ENCODE measurements at places on chromosomes 12 and 14.

DNA sequence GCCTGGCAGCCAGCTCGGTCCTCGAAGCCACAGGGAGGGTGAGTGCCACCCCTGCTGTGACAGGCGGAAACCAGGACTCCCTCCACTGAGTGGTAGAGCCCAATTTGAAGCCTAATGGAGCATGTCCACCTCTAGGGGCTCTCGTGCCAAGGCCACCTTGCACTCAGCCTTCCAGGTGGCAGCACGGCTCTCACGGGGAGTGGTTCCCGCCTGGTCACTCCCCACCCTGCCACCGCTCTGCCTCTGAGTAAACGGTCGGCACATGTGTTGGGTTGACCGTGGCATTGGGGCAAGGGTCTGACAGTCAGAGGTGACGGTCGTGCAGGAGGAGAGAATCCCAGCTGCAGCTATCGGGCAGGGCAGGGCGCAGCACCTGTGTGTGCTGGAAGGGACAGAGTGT is 34.8 kb downstream of the IL31 start:
- no peak for DNase-seq

DNA sequence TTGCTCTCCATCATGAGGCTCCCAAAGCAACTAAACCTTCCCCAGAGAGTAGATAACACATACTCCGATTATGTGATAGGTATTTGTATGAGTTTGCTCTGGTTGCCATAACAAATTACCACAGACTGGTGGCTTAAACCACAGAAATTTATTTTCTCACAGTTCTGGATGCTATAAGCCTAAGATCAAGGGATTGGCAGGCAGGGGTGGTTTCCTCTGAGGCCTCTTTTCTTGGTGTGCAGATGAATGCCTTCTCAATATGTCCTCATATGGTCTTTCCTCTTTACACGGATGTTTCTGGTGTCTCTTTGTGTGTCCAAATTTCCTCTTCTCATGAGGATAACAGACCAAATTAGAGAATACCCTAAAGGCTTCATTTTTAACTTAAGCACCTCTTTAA is 285.8 kb upstream of the GRIP1 start:
- DNase-seq, result no peak

- no peak for DNase-seq
Measured at GRCh38 chr14:22143363-22143762, 445.7 kb downstream of the DAD1 start.

- DNase-seq, result no peak
Measured at GRCh38 chr14:81535396-81536164, 1.9 kb upstream of the SEL1L start.

GRCh38 chr12:31536672-31537071 is 54.3 kb downstream of the DENND5B start:
- no peak for DNase-seq

DNA sequence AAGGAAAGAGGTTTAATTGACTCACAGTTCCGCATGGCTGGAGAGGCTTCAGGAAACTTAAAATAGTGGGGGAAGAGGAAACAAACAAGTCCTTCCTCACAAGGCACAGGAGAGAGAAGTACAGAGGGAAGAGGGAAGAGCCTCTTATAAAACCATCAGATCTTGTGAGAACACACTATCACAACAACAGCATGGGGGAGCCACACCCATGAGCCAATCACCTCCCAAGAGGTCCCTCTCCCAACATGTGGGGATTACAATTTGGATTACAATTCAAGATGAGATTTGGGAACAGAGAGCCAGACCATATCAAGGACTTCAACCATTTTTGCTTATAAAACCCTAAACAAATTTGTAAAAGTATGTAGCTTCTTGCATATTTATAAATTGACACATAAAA is 45.8 kb downstream of the SLCO1C1 start:
- no peak for DNase-seq

DNA sequence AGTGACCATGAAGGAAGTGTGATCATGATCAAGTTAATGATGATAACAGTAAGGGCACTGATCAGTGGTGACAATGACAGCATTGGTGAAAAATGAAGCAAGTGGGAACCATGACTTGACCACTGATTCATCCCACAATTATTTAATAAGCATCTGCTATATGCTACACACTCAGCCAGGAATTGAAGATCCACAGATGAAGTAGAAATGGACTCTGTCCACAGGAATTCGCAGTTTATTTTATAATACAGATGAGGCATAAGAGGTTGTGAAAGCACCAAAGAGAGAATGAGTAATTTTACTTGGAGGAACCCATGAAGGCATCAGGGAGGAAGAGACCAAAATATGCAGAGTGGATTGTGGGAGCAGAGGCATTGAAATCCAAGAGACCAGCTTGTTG is 33.8 kb upstream of the SMUG1 start:
- DNase-seq, result no peak

DNA sequence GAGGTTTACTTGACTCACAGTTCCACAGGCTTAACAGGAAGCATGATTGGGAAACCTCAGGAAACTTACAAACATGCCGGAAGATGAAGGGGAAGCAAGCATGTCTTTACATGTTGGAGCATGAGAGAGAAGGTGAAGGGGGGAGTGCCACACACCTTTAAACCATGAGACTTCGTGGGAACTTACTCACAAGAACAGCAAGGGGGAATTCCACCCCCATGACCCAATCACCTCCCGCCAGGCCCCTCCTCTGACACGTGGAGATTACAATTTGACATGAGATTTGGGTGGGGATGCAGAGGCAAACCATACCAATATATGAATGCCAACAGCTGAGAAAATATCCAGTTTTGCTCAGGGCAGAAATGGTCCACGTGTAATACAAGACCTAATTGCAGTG is 518.6 kb downstream of the VRK1 start:
- no peak for DNase-seq

DNA sequence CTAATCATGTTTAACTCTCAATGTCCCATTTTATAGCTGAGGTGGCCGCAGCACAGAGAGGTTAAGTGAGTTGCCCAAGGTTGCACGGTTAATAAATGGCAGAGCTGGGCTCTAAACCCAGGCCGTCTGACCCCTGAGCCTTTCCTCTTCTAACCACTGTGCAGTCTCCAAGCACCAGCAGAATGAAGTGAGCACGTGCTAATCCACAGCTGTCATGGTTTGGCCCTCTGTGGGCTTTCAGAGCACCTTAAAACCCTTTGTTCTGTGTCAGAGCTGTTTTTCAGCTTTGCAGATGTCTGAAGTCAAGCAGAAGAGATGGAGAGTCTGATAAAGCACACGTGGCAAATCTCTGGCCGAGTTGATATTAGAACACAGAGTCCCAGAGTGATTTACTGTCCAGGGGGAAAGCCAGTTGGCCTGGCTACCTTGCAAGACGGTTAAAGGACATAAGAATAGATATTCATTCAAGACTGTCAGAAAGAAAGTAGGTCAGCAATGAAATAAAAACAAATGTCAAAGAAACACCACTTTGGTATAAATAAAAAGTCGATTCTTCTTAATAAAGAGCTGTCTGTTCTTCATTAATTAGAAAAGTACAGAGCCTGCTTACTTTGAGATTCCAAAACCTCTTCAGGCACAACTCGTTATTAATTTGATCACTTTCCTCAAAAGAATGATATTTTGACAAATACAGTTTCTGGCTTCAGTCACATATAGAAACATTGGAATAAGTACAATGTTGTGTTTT is 107.3 kb downstream of the CRADD start:
- peak; percentile 47 for DNase-seq

DNA sequence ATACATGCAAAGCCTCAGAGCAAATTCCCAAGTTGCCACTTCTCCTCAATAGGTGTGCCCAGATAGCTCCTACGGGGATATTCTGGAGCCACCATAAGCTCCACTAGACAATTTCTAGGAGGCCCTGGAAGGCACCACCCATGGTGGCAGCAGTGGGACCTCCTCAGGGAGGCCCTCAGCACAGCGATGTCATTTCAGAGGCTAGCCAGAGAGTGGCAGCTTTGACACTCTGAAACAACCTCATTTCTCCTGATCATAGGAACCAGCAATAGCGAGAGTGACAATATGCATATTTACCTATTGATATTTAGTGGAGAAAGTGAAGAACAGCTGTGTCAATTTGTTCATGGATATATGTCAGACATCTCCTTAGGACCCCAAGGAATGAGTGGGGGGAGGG is 612.3 kb downstream of the SOX5 start:
- no peak for DNase-seq

- DNase-seq, result no peak
Measured at GRCh38 chr12:101696251-101697196, 916 bp upstream of the CHPT1 start.

- DNase-seq, result no peak
Measured at GRCh38 chr14:22849212-22849819, 12.9 kb downstream of the MMP14 start.

DNA sequence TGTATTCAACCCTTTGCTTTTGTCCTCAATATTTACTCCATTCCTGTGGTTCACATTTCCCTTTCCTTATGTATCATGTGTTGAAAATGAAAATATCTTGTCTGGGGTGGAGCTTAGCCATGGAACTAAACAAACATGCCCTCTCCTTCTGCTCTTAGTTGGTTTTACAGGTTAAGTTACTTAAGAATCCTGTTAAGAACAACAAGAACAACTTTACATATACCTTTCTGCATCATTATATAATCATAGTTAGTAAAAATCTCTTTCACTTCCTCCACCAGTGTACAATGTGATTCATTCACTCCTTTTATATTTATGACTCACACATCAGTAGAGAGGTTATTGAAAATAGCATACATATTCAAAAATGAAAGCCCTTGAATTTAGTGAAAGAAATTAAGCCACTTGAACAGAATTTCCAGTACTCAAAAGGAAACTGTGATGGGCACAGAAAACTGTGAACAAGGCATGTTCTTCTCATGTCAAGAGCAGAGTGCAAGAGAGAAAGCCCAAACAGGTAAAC is 307.7 kb downstream of the CCDC91 start:
- DNase-seq, result no peak

DNA sequence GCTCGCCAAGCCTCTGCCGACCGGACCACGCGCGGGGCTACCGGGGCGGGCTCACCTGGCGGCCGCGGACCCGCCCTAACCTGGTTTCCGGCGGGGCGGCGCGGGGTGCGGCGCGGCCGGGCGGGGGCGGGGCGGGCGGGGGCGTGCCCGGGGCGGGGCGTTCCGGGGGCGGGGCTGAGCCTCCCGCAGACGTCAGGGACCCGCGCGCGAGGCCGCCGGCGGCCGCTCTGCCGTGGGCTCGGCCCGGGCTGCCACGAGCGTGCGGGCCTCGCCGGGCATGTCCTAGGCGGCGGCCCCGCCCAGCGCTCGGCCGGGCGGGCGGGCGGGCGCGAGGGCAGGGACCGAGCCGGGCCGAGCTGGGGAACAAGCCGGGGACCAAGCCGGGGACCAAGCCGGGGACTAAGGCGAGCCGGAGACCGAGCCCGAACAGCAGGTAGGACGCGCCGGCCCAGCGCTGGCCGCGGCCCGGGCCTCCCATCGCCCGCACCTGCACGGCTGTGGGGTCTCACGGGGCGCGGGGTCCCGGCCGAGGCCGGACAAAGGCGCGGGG is at the start of gene CEP170B:
Gene CEP170B, plus strand, starts transcription at position 188 of the 550 bp plus-strand sequence. CDS start 3,183 bp downstream, outside the sequence.
- no peak for DNase-seq

GRCh38 chr14:66085224-66085623 is 400.9 kb upstream of the CCDC196 start:
- DNase-seq, result no peak

DNA sequence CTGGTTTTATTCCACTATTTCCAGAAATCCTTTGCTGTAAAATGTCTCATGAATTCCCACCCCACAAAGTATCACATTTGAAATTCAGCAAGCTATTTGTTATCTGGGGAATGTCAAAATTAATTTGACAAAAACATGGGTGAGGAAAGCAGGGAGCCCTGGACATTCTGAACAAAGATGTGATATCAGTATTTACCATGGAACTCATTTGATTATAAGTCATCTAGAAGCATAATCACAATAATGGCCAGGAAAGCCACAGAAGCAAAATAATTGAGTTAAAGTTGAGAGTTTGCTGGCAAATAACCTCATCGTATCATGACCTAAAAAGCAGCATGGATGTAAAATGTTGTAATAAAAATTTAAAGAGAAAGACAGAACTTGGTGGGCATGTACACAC is 96.1 kb downstream of the ANO6 start:
- DNase-seq, result no peak

DNA sequence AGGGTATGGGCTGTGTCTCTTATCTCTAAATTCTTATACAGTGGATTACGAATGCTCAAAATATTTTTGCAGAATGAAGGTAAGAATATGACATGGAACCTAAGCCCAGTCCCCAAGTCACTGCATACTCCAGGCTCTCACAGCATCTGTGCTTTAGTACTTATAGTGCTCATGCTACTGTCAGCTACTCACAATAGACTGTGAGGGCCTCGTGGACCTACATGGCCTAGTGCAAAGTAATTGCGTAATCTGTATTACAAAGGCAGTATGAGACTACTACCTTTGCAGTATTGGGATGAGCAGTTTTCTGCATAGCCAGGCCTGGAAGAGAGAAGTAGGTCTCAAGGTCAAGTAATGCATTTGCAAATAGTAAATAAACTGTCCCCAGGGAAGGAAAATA is 27.9 kb downstream of the VWF start:
- DNase-seq, result no peak

- no peak for DNase-seq
Measured at GRCh38 chr12:13074396-13075117, 28.9 kb downstream of the GSG1 start.

DNA sequence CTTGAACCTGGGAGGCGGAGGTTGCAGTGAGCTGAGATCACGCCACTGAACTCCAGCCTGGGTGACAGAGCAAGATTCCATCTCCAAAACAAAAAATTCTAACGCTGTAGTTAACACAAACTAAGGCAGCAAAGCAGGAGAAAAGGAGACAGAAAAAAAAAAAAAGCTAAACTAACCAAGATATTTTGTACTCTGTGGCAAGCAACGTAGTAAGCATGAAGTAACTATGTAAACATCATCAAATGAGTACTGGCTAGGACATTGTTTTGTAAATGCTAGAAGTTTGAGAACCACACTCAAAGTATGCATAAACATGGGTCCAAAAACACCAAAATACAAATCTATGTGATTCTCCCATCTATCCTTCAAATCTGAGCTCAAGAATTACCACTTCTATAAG is 44.2 kb downstream of the C2CD5 start:
- no peak for DNase-seq

- no peak for DNase-seq
Measured at GRCh38 chr12:107480836-107481608, 204.6 kb upstream of the PWP1 start.

DNA sequence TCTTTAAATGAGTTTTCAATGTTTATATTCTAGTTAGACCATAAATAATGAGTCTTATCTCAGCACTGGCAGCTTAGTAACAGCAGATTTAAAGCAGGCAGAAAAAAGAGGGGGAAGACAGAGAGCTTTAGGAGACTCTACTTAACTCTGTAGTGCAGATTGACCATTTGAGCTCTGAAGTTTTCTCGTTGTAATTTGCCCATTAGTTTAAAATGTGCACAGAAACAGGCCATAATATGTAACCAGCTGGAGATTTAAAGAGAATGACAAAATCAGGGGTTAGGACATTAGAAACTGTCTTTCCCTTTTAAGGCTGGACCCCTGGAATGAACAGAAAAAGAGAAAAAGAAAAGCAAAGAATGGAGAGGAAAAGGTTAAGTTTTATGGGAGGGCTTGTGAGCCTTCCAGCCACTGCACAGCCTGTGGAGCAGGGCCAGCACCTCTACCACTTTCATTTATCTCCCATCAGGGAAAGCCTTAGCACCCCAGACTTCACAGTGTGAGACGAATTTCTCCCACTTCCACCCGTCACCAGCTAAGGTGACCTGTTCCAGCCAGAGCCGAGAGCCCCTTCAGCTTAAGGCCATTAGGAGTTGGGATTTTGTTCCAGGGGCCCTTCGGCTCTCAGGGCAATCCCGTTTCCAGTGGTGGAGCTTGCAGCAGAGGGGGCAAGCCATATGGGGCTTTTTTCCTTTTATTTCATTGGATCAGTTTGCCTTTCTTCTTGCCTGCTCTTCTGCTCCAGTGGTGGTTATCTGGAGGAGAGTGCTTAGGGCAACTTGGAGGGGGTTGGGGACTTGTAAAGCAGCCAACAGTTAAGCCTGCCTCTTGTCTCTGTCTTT is 8.0 kb downstream of the IL22 start:
- no peak for DNase-seq
